B cell (primary cell): ENCODE measurements at places on chromosomes 2 and 18.

DNA sequence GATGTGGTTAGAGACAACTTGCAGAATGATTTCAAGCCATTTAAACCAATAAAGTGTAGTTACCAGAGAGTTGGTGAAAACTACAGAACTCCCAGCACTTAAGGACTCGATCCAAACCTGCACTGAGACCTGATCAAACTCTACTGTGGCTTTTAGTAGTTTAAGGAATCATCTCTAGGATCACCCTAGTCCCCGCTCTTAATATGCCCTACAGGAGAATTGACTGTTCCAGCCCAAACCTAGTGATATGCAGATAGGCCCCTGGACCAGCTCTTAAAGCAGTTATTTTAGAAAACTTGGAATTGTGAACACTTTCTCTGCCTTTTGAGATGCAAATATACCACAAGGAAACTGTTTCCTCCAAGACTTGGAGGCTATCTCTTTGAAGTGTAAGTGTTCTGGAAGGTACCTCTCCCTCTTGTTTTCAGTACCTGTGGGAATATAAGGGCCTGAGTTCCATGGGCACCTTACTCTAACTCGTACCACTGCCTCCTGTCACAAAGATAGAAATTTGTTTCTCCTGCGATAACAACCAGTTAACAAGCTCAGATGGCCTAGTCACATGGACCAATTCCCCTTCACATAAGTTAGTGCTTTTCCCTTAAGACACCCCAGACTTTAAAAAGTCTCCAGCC is 1367.2 kb upstream of the SLC39A10 start:
- DNase-seq, result no peak

DNA sequence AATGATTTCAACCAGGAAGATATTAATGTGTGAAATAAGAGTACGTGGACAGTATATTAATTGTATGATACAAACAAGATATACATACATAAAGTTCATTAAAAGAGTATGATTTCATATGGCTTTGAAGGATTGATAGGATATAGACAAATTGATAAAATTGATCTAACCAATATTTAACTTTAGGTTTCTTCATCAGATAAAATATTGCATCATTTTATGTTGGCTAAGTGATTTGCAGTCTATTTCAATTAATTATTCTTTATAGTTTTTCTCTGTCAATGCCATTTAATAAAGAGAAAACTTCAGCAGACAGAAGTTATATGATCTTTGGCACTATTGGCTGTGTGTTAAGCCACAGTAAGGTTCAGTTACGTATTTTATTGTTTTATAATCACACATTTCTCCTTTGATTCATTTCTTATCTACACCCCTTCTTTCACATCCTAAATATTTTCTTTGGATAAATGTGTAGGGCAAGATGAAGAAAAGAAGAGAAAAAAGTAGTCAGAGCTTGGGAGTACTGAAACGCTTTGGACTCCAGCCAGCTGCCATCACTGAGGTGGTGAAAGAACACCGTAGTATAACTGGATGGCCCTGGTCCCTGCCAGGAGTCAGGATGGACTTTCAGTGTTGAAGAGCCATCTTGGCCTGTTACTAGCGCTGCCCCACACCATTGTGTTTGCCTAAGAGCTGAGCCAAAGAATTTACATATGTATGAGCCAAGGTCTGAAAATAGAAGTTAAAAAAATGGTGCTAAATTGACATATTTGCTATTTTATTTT is 9.8 kb upstream of the CPS1 start:
- no peak for DNase-seq

GRCh38 chr2:84302513-84303412 is 156.3 kb downstream of the SUCLG1 start:
- DNase-seq, result peak; percentile 15

DNA sequence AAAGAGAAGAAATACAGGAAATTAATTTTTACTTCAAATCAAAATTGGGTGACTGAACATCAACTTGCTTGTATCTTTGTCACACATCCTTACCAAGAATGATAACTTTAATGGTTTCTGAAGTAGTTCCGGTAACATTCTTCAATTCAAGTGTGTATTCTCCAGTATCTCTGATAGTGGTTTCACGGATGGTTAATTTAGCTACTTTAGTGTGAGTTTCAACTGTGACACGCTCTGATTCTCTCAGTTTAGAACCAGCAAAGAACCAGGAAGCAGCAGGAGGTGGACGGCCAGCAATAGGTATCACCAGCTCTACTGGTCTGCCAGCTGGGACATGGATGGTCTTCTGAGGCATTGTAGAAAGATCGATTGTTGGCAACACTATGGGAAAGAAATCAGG is 62.3 kb downstream of the PLEKHA3 start:
- no peak for DNase-seq

DNA sequence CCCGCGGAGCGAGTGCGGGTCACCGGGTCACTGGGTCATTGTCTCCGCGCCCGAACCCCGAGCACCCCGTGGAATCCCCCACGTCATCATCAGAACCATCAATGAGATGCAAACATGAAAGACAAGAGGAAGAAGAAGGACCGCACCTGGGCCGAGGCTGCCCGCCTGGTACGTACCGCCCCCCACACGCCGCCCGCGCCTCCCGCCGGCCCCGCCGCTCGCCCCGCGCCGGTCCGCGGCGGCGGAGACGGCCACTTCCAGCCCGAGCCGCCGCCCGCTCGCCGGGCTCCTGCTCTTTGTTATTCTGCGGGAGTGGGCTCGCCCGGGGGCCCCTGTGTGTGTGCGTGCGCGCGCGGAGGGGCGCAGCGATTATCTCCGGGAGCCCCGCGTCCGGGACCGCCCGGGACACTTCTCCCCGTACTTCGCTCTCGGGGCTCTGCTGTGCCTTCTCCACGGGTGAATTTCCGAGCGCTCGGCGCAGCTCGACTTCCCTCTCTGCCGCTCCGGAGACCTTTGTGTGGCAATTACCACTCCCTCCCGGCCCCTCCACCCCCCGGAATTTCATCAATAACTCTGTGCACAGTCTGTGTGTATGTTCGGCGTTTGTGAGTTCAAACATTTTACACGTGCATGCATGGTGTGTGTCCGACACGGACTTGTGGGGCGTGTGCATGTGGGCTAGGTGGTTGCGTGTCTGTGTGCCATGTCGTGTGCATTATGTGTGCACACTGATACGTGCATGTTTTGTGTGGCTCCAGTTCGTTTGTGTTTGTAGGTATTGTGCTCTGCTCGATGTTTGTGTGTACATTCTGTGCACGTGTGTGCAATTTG is 714 bp downstream of the ASXL3 start:
- no peak for DNase-seq

GRCh38 chr2:200405599-200406298 is 99.3 kb downstream of the SPATS2L start:
- no peak for DNase-seq

- peak; percentile 51 for DNase-seq
Measured at GRCh38 chr2:229714080-229714735, at the start of gene DNER. TSS of gene DNER (minus strand) at chr2:229714555. CDS start at chr2:229714423, 132 bp downstream.
